Effector CD8-positive, alpha-beta T cell (primary cell): ENCODE measurements at places on chromosomes 7 and 10.

DNA sequence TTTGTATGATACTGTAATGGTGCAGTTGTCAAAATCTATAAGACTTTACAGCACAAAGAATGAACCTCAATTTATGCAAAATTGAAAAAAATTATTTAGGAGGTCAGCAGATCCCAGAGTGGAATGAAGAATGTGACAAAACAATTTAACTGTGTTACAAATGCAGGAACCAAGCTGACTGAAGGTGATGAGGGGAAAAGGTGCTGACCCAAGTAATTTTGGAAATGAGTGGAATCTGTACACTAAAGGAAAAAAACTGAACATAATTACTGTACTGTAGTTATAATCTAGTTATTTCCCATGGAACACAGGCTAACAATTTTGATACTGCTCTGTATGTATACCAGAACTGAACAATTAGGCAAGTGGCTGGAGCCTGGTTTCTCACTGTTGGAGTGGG is 31.2 kb upstream of the ZCCHC24 start:
- DNase-seq, result no peak

- DNase-seq, result no peak
These were observed 2.6 kb upstream of the EGFR start for GRCh38 chr7:55016061-55016745.

- DNase-seq, result no peak
These were observed 35.2 kb downstream of the CFAP58 start for GRCh38 chr10:104388830-104389229.

GRCh38 chr10:30169342-30169741 is 110.0 kb upstream of the JCAD start:
- DNase-seq, result no peak

GRCh38 chr7:6256677-6257535 is 15.5 kb downstream of the CYTH3 start:
- DNase-seq, result no peak

GRCh38 chr10:132878091-132878729 is 64.2 kb downstream of the CFAP46 start:
- DNase-seq, result no peak

DNA sequence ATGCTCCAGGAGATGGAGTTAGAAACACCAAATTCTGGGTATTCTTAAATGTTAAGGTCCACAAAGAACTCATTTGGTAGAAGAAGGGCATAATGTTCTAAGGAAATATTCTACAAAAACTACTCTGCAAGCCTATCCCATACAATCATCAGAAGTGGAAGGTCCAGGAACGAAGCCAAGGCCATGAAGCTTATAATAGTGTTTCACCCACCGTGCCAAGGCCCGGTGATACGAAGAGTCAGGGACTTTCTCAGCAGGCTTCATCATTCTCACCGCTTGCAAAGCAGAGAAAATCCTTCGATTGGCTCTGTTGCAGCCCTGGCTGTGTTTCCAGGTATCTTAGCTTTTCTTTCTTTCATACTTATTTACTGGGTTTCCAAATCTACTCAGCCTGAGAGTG is 351.9 kb upstream of the CELF2 start:
- DNase-seq, result no peak

GRCh38 chr10:95246582-95247051 is 44.2 kb downstream of the PDLIM1 start:
- DNase-seq, result peak; percentile 35

- DNase-seq, result no peak
These were observed 5.5 kb downstream of the USP6NL start for GRCh38 chr10:11605807-11606408.

- no peak for DNase-seq
These were observed 73.7 kb downstream of the INPP5A start for GRCh38 chr10:132611026-132611910.

DNA sequence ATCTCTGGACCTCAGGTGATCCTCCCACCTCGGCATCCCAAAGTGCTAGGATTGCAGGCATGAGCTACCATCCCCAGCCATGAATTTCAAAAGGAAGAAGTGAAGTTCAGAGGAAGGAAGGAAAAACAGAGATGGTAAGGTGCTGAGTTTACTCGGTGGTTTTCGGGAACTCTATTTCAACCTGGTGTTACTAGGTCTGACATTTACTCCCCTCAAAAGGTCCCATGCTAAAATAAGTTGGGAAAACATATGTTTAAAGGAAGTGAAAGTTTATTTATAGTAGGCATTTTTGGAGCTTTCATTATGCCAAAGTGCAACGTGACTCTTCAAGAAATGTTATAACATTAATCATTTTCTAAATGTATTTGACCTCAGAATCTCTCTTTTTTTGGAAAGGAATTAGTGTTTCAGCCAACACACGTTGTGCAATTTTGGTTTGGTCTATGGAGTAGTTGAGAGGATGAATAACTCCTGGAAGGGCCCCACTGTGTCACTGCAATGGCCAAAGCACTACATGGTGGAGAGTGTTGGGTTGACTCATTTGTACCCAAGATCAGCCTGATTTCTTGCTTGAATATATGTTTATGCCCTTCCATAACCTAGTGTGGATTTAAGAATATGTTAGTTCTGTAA is 114.7 kb upstream of the FAM171A1 start:
- no peak for DNase-seq

GRCh38 chr10:79111427-79111826 is 42.7 kb downstream of the ZMIZ1 start:
- DNase-seq, result no peak

GRCh38 chr7:138885383-138886147 is 87.6 kb upstream of the ATP6V0A4 start:
- no peak for DNase-seq

GRCh38 chr10:94992811-94993210 is 54.4 kb downstream of the CYP2C9 start:
- no peak for DNase-seq

GRCh38 chr10:113158183-113158582 is 208.1 kb downstream of the TCF7L2 start:
- DNase-seq, result no peak
